ENCODE measurements at places on chromosomes 11 and 22.

- peak; percentile 27 for DNase-seq
Measured at GRCh38 chr22:45064313-45065278, 54.8 kb upstream of the PHF21B start.

- peak; percentile 85 for DNase-seq
Measured at GRCh38 chr11:67504005-67504949, 886 bp downstream of the PITPNM1 start.

DNA sequence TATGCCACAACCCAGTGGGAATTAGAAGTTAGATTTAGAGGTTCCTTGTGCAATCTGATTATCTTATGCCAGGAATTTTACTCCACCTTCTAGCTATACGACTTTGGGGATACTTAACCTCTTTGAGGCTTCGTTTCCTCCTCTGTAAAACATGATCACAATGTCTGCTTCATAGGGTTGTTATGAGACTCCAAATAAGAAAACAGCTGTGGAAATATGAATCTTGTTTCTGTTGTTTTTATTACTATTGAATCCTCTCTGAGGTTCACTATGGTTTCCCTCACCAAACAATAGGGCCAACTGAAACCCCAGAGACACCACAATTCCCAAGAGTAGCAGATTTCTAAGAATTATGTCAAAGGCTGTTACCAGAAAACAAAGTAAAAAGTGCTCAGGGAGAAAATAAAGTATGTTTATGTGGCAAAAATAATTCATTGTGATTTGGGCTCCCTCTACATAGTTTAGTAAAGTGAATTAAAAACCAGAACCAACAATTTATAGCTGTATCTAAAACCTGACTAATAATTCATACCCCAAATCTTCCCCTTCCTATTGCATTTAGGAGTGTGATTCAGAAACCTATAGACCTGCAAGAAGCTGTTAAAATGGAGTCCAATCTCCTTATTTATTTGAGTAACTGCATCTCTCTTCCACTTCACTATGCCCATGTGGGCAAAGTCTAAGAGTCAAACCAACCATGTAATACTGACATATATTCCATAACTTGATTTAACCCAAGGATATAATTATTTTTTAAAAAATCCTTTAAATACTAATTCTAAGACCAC, 38.4 kb downstream of the AMBRA1 start:
- no peak for DNase-seq

GRCh38 chr11:70220136-70220535, 17.0 kb downstream of the FADD start:
- no peak for DNase-seq

GRCh38 chr11:35725885-35726284, 63.3 kb downstream of the TRIM44 start:
- no peak for DNase-seq
